AML-193 (cell line): ENCODE measurements at places on chromosomes 3 and 15.

DNA sequence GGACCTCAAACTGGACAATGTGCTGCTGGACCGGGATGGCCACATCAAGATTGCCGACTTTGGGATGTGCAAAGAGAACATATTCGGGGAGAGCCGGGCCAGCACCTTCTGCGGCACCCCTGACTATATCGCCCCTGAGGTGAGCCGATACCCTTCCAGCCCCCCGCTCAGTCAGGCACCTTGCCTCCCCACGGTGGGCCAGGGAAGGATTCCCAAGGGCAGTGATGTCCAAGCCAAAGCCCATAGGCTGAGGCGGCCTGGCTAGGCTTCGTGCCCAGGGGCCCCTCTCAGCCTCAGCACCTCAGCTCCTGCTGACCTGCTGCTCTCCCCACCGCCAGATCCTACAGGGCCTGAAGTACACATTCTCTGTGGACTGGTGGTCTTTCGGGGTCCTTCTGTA lies 27.7 kb downstream of the PRKCD start:
- DNase-seq: no peak

DNA sequence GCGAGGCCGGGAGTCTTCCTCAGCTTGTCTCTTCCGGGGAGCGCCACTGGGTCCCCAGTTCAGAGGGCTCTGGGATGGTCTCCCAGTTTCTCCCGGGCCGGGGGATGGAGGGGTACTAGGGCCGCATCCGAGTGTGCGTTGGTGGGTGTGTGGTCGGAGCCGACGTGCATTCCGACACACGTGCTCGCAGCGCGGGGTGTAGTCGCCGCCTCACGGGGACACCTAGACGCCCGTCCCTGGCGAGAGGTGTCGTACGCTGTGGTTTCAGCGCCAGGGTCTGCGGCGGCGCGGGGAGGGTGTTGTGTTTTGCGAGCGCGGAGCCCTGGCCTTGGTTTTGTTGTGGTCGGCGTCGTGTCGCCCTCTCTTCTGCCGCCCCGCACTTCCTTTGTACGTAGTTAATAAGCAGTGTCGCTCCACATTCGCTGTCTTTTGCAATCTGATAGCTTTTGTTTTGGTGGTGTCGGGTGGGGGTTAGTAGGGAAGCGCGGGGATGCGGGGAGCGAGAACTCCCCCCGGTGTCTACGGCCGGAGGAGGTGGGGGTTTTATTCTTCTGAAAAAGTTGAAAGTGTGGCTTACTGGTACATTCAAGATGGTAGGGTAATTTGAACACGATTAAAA lies 2.2 kb downstream of the IGF1R start:
- DNase-seq: no peak

DNA sequence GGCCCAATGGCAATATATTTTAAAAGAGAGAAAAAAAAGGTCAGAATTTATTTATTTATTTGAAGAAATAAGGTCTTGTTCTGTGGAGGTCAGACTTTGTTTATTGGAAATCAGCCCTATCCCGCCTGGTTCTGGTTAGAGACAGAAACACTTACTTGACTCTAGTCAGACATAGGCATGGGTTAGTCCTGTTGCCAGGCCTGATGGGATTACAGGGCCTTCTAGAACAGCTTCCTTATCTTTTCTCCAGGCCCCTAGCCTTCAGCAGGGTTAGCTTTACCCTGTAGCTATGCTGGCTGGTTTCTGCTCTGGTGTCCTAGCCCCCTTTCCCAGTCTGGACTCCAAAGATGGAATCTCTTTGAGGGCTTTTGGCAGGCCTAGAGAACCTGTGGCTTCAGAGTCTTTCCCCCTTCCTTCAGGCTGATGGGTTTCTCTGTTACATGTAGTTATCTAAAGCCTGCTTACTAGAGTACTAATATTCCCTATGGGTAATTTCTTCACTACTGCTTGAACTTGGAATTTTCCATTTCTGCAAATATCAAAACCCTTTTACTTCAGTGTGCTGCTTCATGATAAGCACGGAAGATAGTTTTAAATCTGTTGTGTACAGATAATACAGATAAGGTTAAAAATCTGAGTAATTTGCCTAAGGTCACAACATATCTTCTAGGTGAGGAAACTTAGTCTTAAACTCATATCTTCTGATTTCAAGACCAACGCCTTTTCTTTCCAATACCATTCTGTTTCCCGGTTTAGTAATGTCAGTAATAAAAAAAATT lies 10.6 kb downstream of the IREB2 start:
- no peak for DNase-seq

DNA sequence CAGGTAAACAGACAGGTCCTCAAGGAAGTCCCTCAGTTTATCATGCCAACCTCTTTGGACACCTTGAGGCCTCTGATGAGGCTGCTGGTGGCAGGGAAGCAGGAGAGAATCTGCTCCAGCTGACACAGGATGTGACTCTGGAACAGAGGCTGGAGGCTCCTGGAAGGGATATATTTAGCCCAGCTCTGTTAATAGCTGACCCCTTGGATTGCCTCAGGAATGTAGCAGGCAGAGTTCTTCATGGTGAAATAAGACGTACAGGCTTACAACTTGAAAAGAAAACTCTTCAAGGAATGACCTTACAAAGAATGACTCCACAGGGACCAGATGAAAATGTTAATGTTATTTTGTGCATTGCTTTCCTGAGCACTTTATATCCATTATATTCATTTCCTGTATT lies 90.5 kb downstream of the AQP9 start:
- DNase-seq: no peak

- no peak for DNase-seq
Measured at GRCh38 chr3:176920766-176921160, 276.5 kb downstream of the TBL1XR1 start.

GRCh38 chr3:184525337-184526087 lies 36.1 kb upstream of the EPHB3 start:
- no peak for DNase-seq

- DNase-seq: no peak
Measured at GRCh38 chr3:127210654-127210943, 17.7 kb downstream of the PRR23E start.

DNA sequence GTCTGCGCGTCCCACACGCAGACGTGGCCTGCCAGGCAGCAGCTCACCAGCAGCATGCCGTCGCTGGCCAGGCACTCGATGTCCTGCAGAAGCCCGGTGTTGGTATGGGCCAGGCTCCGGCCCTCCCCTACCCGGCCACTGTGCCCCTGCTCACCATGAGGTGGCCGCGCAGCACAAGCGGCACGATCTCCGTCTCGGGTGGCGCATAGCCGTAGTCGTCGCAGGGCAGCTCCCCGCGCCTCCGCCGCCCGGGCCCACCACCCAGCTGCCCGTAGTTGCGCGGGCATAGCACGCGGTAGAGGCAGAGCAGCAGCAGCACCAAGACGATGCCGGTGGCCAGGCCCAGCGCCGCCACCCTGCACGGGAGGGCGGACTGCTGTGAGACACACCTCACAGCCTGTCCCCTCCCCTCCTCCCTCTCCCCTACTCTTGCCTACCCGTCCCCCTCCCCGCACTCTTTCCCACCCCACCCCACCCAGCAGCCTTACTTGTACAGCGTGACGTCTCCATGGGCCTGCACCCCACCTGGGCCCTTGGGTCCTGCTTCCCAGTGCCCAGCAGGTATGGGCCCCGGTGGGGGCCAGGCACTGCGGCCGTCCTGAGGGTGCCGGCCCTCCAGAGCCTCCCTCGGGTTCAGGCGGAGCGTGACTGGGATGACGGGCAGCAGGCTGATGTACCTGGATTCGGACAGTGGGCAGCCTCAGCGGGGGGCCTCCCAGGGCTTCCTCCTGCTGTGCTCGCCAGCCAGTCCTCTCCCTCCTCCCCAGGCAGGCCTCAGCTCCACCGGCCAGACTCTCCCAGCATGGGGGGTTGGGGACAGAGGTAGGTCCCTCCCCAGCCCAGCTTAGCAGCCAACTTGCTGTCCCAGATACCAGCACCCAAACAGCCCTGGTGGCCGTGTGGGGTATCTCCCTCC lies 37.6 kb downstream of the PTPN23 start:
- DNase-seq: no peak

DNA sequence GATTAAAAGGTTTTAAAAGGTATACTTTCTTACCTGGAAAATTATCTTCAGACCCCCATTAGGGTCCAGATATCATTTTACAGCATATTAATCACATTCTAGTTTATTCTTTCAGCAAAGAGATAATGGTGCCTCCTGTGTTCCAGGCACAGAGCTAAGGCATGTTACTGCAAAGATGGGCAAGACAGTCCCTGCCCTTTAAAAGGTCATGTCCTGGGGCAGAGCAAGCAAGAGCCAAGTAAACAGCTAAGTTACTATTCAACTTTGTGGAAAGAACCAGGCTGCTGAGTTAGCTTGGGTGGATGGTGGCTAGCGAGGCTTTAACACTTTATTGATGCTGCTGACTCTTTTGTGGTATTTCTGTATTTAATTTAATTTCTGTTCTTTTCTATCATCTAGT lies 75.0 kb downstream of the LRRC28 start:
- DNase-seq: no peak

GRCh38 chr3:114132500-114132899 lies 46.4 kb downstream of the DRD3 start:
- no peak for DNase-seq

DNA sequence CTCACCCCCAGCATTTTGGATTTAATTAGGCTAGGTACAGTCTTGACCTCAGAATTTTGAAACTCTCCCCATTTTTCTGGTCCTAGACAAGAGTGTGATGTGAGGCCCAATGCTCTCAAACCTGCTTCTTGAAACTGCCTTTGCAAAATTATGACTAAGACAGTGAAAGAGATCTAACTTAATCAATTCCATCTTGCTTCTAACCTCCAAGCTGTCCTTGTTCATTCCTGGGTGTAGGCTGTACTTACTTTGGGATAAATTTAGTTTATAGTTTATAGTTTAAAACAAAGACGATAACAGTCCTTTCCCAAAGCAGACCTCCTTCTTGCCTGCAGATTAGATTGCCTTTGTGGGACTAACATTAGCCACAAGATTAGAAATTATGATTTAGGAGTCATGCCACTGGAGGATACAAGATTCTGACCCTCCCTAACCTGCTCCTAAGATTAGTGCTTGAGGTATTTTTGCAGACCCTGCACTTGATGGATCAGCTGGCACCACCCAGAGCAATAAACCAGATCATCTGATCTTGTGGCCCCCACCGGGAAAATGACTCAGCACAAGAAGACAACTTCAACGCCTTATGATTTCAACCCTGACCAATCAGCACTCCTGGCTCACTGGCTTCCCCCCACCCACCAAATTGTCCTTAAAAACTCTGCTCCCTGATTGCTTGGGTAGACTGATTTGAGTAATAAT lies 59.6 kb downstream of the CD200R1L start:
- no peak for DNase-seq

- DNase-seq: no peak
Measured at GRCh38 chr3:85164436-85164835, 205.6 kb downstream of the CADM2 start.

GRCh38 chr3:189688262-189688661 lies 57.1 kb downstream of the TP63 start:
- DNase-seq: no peak

DNA sequence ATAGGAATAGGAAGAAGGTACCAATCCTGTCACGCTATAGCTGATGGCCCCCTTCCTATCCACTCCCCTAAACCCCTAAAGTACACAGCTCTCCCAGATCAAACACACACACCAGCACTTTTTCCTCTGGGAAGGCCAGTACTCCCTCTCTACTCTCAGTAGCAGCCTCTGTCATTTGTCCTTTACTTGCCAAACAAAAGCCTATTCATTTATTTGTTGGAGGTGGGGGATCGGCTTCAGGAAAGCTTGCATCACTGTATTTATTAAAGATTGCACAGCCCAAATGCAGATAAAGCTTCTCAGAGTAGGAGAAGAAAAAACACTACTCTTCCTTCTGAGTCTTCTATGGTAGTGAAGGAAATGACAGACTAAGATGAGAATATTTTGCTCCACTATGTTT lies 429.7 kb upstream of the RASGRP1 start:
- DNase-seq: no peak

DNA sequence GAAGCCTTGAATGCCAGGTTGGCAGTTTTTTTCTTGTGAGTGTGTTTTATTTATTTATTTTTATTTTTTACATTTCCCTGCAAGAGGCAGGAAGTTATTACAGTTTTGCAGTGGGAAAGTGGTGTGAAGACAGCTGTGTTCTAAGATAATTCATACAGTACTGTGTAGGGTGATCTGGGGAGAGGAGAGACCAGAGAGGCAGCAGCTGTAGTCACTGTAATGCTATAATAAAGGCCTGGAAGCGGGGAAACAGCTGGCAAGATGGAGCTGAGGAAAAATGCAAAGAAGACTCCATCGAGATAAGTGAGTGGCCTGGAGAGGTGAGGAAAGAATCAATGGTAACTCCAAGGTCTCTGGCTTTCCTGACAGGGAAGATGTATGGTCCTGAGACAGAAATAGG lies 23.1 kb downstream of the CNTN3 start:
- no peak for DNase-seq

GRCh38 chr15:81807186-81807585 lies 238.6 kb downstream of the MEX3B start:
- no peak for DNase-seq

GRCh38 chr3:16090024-16090423 lies 84.5 kb upstream of the GALNT15 start:
- no peak for DNase-seq

GRCh38 chr3:184679056-184679816 lies 32.6 kb downstream of the MAGEF1 start:
- no peak for DNase-seq

GRCh38 chr3:46561951-46562350 lies 4.2 kb downstream of the LRRC2 start:
- DNase-seq: no peak

DNA sequence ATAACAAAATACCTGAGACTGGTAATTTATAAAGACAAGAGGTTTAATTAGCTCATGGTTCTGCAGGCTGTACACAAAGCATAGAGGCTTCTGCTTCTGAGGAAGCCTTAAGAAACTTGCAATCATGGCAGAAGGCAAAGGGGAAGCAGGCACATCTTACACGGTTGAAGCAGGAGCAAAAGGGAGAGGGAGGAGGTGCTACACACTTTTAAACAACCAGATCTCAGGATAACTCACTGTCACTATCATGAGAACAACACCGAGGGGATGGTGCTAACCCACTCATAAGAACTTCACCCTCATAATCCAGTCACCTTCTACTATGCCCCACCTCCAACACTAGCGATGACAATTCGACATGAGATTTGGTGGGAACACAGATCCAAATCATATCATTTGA lies 54.4 kb downstream of the ATP8B4 start:
- peak; percentile 18 for DNase-seq

- peak; percentile 85 for DNase-seq
Measured at GRCh38 chr3:196055683-196056270, 26.1 kb downstream of the TFRC start.

GRCh38 chr3:114499976-114500375 lies 206.1 kb downstream of the TIGIT start:
- DNase-seq: peak; percentile 5

GRCh38 chr3:131360191-131360755 lies 21.3 kb upstream of the NUDT16 start:
- DNase-seq: no peak

DNA sequence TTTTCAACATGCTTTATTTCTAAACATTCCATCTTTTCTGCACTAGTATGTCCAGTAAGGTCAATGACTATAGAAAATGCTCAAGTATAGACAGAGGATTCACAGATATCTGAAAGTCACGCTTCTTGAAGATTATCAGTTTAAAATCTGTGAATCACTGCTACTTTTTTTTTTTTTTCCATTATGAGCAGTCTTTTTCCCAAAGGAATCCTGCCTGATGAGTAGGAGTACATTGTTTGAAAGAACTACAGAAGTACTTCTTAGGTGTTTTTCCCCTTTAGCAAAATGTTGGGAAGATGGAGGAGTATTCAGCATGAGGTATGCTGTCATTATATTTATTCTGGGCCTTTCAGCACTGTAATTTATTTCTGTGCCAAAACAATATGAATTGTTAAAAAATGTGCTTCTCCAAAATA lies 266.2 kb downstream of the NLGN1 start:
- no peak for DNase-seq
